ENCODE measurements at places on chromosomes 11 and 22.

GRCh38 chr22:49601614-49602321 is 225.9 kb downstream of the BRD1 start:
- DNase-seq: no peak

DNA sequence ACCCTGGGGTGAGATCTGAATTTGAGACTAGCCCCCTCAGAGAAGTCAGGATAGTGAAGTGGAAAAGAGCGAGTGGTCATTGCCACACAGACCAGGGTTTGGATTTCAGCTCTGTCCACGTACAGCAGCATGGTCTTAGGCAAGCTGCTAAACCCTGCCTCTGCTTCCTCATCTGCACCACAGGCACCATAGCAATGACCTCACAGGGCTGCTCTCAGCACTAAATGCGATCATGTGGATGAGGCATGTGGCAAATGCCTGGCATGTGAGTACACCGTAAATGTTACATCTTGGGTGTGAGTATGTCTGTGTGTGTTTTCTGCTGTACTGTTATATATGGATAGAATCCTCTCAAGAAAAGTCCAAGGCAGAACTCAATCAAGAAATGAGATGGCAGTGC is 15.8 kb downstream of the NAV2 start:
- DNase-seq: no peak

GRCh38 chr11:87061766-87062165 is 24.0 kb downstream of the TMEM135 start:
- DNase-seq: no peak

DNA sequence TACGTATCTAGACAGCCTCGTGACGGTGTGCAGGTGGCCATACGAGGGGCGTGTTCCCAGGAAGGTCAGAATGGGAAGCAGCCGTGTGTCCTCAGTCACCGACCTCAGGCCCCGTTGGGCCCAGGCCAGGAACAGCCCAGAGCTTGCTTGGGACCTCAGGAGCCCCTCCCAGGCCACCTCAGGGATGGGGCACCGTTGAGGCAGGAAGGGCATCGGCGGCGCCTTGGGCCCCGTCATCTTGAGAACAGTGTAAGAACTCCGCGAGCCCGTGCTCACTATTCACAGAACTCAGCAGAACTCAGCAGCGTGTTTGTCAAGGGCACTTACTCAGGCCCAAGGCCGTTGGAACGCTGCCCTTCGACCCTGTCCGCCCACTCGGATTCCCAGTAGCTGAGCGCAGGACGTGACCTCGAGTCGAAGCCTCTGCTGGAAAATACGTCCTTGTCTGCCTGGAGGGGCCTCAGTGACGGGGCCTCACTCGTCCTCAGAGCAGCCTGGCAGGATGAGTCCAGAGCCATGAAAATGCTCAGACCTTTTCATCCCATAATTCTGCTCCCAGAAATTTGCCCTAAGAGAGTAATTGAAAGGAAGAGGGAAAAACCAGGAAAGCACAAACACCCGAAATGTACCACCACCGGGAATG is 1134.8 kb downstream of the BRD1 start:
- DNase-seq: no peak

GRCh38 chr11:19013181-19013857 is 47.2 kb downstream of the MRGPRX2 start:
- no peak for DNase-seq

GRCh38 chr11:86627776-86628455 is 44.5 kb downstream of the ME3 start:
- DNase-seq: no peak

DNA sequence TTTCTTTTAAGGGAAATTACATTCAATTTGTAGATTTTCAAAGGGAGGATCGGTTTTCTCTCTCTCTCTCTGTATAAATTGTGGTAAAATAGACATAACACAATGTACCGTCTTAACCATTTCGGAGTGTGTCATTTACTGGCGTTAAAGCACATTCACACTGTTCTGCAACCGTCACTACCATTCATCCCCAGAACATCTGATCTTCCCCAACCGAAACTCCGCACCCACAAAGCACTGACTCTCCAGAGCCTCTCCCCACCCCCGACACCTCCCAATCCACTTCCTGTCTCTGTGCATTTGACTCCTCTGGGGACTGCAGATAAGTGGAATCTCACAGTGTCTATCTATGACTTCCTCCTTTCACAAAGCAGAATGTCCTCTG is 15.9 kb upstream of the GRAMD4 start:
- peak; percentile 15 for DNase-seq

GRCh38 chr22:23536821-23537345 is 43.2 kb downstream of the IGLL1 start:
- DNase-seq: no peak

- no peak for DNase-seq
These were observed 8.7 kb upstream of the CABP7 start for GRCh38 chr22:29710922-29711593.

DNA sequence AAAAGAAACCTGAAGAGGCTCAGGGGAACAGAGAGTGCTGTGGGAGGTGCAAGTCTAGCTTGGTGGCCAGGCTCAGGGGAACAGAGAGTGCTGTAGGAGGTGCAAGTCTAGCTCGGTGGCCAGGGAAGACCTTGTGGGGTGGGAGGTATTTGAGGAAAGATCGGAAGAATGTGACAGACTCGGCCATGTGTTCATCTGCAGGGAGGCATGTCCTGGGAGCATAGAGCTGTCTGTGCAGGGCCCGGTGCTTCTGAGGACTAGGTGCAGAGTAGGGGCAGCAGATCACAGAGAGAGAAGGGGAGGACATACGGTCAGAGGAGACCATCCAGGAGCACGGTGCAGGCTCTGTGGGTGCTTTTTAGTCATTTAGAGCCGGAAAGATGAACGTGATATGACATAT is 10.8 kb downstream of the IFITM10 start:
- DNase-seq: no peak

DNA sequence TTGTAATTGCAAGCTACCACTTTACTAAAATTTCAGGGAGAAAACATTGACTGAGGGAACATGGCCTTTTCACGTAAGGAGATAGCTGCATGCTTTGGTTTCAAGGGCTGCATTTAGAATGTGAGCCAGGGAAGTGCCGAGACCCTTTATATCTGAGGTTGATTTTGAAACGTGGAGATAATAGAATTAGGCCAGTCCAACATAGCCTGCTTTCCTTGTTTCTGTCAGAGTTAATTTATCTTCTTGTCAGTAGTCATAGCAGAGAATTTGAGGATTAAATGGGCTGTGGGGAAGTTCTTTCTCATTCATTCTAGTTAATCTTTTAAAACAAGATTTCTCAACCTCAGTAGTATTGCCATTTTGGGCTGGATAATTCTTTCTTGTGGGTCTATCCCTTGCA is 12.2 kb downstream of the ALKBH3 start:
- DNase-seq: no peak

- DNase-seq: no peak
These were observed 57.9 kb downstream of the NF2 start for GRCh38 chr22:29661336-29661735.

DNA sequence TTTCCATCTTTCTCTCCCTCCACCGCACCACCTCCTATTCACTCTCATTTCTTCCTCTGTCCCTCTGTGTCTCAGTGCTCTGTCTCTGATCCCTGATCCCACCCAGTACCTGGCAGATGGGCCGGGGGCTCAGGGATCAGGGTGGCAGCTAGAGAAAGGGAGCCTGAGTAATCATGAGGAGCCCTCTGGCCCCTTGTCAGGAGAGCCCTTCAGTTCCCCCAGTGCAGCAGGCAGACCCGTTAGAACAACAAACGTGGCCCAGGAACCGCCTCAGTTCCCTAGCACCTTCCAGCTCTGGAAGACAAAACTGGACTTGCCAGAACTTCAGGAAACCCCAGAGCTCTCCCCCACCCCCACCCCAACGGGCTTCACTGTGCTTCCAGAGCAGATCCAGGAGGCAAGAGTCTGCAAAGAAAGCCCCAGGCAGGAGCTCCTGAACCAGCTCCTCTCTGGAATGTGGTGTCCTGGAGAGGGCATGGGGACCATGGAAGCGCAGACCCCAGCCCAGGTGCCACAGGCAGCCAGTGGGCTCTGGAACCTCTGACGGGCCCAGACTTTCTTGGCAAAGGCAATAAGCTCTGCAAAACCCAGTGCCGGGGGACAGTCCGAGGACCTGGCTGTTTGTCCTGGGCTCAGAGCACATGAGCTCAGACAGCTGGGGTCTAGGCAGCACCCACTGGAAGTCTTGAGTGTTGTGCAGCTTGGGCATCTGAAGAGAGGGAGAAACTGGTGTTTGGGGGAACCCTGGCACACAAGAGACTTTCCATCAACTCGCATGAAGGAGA is 43.2 kb downstream of the LMO1 start:
- DNase-seq: no peak

DNA sequence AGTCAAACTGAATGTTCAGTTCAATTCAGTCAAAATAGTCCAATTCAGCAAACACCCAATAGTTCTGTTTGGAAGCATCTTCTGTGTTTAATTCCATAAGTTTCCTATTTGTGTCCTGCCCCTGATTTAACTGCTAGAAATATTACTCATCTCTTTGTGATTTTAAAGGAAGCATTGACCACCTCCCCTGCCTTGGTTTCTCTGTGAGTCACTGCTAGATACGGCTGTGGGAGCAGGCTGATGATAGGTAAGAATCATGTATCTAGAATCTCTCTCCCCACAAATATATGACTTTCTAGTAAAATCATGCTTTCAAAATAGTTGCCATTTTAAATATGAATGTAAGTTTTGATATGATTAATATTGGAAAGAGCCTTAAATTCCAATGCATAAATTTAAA is 888.5 kb downstream of the NTM start:
- DNase-seq: no peak

GRCh38 chr22:34993548-34993947 is 72.4 kb upstream of the ISX start:
- DNase-seq: no peak

GRCh38 chr11:581342-581741 is 5.1 kb downstream of the PHRF1 start:
- no peak for DNase-seq

GRCh38 chr11:12706545-12707499 is 32.6 kb downstream of the TEAD1 start:
- DNase-seq: no peak

DNA sequence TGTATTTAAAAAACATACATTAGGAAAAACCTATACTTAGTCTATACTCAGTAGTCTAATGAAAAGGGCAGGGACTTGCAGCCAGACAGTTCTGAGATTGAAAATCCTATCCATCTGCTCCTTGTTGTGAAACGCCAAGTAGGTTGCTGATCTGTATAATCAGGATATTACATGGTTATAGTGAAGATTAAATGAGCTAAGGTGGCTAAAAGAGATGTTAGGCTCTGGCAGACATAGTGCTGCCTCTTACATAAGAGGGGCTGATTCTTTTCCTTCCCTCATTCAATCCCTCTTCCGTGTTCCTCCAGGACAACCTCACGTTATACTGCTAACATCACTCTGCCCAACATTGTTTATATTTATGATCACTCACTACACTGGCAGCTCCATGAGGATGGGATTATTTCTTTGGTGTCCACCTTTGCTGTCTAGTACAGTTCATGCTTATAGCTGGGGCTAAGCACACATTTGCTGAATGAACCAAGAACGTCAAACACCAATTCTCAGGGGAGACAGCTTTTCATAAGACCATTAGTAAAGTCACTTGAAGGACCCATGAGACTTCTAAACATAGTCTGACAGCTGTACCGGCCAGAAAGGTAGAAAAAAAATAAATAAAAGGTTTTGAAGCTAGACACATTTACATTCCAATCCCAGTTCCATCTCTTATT is 46.3 kb downstream of the GAB2 start:
- no peak for DNase-seq

DNA sequence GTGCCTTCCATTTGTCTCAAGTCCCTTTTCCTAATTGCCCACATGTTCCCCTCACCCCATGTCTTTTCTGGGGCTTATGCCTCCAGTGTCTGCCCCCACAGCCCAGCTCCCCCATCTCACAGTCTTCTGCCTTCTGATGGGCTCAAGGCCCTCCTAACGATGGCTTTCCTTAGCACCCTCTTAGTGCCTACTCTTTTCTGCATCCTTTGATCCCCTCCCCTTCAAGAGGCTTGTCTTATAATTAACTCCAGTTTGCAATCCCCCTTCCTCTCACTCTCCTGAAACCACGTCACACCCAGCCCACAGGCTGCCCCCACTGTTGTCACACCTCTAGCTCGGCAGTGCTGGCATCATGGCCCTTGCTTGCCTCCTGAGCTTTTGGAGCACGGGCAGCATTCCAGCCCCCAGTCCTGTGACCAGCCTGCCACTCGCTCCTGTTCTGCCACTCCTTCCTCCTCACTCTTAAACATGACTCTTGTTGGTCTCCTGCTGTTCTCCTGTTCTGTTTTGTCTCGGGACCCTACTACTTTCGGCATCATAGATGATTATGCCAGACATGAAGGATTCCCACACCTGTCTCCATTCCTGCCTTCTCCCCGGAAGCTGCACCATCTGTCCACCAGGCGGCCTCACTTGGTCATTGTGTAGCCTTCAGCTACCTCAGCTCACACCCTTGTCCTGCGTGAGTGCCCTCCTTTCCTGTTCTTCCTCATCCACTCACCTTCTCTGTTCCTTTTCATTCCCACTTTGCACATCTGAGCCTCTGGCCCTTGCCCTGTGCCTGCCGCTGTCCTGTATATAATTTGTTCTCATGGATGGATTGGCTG is 26.1 kb downstream of the UBE2L3 start:
- no peak for DNase-seq

GRCh38 chr22:32744176-32744959 is 57.1 kb upstream of the TIMP3 start:
- no peak for DNase-seq

DNA sequence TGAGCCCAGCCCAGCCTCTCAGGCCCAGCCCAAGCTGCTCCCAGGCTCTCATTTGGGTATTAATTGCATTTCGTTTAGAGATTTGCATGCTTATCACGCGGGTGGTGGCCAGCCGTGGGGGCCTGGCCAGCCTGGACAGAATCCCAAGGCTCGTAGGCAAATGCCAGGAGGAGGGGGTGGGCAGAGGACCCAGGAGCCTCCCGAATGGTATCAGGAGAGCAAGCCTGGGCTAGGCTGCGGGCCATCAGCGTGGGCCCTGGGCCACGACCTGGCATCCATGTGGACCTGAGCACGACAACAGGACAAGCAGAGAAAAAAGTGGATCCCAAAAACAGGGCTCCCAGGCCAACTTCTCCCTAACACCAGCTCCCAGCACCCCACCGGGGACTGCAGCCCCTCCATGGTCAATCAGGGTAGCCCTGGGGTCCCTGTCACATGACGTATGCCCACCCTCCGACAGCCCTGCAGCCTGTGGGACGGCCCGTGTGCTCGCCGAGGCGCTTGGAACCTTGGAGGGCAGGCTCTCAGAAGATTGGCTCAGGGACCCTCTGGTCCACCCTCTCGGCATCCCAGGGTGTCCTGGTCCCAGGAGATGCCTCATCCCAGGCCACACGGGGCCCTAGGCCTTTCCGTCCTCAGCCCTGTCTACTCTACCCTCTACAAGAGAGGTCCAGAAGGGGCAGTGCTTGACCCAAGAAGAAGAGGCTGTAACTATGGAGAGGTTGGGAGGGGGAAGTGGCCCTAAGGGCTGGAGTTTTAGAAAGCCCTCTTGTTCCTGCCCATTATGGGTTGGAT is 8.8 kb downstream of the ASCL2 start:
- no peak for DNase-seq

DNA sequence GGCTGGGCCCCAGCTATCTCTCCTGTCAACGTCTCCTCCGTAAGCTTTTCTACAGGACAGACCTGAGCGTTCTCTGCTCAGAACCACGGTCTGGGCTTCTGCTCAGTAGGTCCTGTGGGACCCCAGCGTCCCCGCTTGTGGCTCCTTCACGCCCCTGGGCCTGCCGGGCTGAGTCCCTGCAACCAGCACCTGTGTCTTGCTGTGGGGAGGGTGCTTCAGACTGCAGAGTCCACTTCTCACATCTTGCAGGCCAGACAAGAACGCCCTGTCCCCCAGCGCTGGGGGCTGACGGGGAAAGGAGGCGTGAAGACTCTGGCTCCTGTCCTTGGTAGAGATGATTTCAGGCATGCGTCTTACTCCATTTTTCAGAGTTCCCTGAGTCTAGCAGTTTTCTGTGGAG is 1480.8 kb downstream of the BRD1 start:
- DNase-seq: no peak
